Activated CD4-positive, alpha-beta T cell treated with anti-CD3 and anti-CD28 coated beads for 36 hours (primary cell): ENCODE measurements at places on chromosomes 5 and 9. TPM values are rescaled to one million over a fixed set of nuclear protein-coding genes. Genes with fewer than 3 reads are reported as not detected.

FLT4 gene
- 0.75 TPM for total RNA-seq

SLC36A3 gene
- total RNA-seq = not detected

- no peak for DNase-seq
Measured at GRCh38 chr5:177493795-177494345, 3.5 kb downstream of the PDLIM7 start.

DNA sequence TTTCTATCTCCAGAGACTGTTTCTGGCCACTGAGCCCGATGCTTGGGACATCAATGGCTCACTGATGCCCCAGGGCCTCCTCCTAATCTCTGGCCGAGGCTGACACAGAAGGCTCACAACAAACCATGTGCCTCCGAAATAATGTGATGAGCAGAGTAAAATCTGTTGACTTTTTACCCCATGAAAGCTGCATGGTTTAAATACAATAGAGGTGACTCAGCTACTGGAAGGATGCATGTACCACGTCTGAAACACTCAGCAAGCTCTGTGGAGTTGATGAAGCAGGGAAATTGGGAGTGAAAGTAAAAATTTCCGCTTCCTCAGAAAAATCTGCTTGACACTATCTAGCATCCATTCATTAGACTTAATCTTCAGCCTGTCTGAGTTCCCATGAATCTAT lies 111.1 kb upstream of the EQTN start:
- no peak for DNase-seq

DNA sequence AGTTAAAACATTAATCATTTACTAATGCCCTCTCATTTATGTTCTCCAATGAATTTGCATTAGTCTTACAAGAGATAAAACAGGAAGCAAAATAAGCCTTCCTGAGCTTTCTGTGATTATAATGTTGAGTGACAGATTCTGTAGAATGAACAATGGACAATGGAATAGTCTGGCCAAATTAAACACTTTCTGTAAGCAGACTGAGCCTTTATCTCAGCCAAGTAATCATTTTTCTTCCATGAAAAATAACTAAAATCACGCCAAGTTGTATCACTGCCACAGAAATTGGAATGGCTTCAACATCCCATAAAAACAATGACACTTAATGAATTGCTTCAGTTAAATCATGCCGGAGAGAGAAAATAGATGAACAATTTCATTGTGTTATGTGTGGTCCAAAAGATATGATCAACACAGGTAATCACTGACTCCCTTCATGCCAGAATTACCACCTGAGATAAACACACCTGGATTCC lies 63.0 kb downstream of the TSSK1B start:
- no peak for DNase-seq

GRCh38 chr9:132588098-132588497 lies 5.7 kb downstream of the BARHL1 start:
- no peak for DNase-seq

DNA sequence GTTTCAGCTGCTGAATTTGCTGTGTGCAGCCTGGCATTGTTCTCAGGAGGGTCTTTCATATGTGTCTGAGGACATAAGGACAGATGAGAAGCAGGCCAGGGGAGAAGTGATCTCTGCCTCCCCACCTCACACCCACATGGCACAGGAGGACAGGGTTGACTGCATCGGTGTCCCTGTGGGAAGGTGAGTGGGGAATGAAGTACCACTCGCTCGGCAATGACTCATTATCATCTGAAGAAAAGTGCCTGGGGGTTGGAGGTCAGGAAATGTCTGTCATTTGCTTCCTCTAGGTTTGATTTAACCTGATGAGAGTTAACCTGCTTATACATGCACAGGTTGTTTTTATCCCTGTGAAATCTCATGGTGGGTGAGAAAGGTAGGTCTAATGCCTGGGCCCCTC lies 195.0 kb downstream of the GADD45G start:
- no peak for DNase-seq

GRCh38 chr5:26666371-26666770 lies 372.0 kb downstream of the CDH9 start:
- no peak for DNase-seq
